ENCODE measurements at places on chromosomes 4 and X. TPM values are rescaled to one million over a fixed set of nuclear protein-coding genes. Genes with fewer than 3 reads are reported as not detected.

Gene AP1S2
- polyA plus RNA-seq, result 51.8 TPM

Gene ARR3
- polyA plus RNA-seq, result 0.31 TPM

Gene BGN
- 201 TPM for polyA plus RNA-seq

Gene SPATA4
- polyA plus RNA-seq, result 2.3 TPM

GRCh38 chr4:82467471-82467870, 37.1 kb downstream of the ENOPH1 start:
- DNase-seq, result no peak

DNA sequence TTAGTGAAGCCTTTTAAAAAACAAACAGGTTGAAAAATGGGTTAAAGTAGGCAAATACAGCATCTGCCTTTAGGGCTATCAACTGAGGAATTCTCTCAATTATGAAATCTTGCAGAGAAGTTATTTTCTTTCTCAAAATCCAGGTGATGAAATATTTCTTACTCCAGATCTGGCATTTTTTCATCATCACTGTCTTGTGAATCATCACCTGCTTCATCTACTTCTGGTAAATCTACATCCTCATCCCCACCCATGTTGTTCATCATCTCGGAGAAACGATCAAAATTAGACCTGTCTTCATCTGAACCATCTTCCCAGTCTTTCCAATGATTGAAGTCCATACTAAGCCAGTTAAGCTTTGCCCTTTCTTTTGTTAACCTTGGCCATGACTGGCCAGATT, 33.3 kb upstream of the HPF1 start:
- no peak for DNase-seq

- DNase-seq, result no peak
Observed at GRCh38 chrX:49079489-49080428, at the start of gene WDR45. TSS of gene WDR45 (minus strand) at chrX:49079887. CDS start at chrX:49078095, 1,792 bp downstream.
